ENCODE measurements at places on chromosomes 6 and 20. TPM values are rescaled to one million over a fixed set of nuclear protein-coding genes. Genes with fewer than 3 reads are reported as not detected.

Gene PAK5
- not detected for total RNA-seq

Gene PROKR2
- not detected for total RNA-seq

Gene LY6G5C
- total RNA-seq: 2.6 TPM

Gene SIRPG
- 2.1 TPM for total RNA-seq

Gene SPDEF
- 1.4 TPM for total RNA-seq

Gene NHLRC1
- 0.90 TPM for total RNA-seq

Gene SIRPB2
- total RNA-seq: 4.5 TPM

Gene MYL9
- 13.3 TPM for total RNA-seq

Gene FAM83B
- total RNA-seq: 15.6 TPM

Gene BIRC7
- 0.58 TPM for total RNA-seq

Gene CLPSL2
- total RNA-seq: not detected

Gene IRF4
- total RNA-seq: not detected

Gene ARMH2
- total RNA-seq: not detected

Gene NKX2-2
- total RNA-seq: not detected

Gene TREM1
- not detected for total RNA-seq

Gene TRERF1
- total RNA-seq: 14.5 TPM

Gene ECT2L
- total RNA-seq: not detected
